ENCODE measurements at places on chromosomes 3 and 15.

DNA sequence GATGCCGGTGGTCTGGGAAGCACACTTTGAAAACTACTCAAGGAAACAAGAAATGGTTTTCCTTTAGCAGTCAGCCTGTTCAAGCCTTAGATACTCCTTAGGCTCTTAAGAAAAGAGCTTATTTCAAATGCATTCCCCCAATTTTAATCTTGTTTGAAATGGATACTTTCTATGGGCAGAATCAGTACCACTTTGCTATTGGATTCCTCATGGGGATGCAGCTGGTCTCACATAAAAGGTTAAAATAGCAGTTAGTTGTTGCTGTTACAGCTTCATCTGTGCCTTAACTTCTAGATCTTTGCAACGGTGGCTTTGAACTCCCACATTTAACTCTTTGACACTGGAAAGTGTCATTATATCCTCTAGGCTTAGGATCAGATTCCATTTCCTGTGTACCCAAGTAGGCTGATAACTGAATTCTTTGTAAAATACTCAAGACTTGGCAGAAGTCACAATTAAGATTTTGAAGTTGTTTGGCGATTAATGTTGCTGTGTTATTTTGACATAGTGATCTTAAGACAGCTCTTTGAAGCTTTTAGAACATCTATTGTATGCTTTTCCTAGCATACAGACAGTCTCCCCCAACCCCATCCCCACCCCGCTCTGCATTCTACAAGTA is 2.2 kb downstream of the THBS1 start:
- no peak for DNase-seq

GRCh38 chr15:85381850-85382751 is 1.7 kb downstream of the AKAP13 start:
- peak; percentile 10 for DNase-seq

GRCh38 chr3:33716227-33716626 is 1.8 kb downstream of the CLASP2 start:
- no peak for DNase-seq

DNA sequence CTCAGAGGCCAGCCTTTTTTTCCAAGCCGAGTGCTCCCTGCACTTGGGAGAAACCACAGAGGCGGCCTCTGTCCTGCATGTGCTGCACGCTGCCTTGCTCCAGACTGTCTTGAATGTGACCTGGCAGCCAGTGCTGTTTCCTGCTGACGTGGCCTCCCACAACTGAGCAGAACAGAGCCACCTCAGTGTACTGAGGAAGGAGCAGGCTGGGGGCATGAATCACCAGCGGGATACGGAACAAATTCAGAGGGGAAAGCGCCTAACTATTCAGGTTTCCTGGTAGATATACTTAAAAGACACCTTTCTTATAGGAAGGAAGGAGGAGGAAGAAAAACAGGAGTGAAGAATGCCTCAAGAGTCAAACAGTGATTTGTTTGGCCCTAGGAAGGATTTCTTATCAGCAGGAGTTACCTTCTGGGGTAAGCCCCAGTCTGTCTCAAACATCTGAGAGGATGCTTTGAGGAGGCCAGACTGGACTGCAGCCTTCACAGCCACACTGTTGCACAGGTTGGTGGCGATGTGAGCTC is 114.0 kb downstream of the FNDC3B start:
- no peak for DNase-seq

- DNase-seq: no peak
Measured at GRCh38 chr3:79672075-79672474, 95.7 kb downstream of the ROBO1 start.

GRCh38 chr3:58272891-58273290 is 33.2 kb upstream of the RPP14 start:
- DNase-seq: no peak

GRCh38 chr15:78325092-78325843 is 14.9 kb upstream of the CRABP1 start:
- no peak for DNase-seq

DNA sequence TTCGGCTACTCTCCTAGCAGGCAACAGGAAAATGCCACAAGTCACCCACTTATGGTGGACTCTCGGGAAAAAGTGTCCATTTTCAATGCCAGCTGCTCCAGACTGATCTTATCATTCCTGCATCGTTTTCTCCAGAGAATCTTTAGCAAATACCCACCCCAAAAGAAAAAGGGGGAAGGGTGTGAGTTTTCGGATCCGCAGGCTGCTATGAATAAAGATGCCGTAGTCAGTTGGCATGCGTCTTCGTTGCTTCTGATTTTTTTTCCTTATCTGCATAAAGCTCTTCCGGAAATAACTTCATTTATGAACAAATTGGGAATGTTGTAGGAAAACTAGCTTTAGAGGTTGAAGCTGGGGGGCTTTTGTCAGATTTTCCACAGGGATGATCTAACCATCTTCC is 22.4 kb upstream of the VILL start:
- DNase-seq: no peak

DNA sequence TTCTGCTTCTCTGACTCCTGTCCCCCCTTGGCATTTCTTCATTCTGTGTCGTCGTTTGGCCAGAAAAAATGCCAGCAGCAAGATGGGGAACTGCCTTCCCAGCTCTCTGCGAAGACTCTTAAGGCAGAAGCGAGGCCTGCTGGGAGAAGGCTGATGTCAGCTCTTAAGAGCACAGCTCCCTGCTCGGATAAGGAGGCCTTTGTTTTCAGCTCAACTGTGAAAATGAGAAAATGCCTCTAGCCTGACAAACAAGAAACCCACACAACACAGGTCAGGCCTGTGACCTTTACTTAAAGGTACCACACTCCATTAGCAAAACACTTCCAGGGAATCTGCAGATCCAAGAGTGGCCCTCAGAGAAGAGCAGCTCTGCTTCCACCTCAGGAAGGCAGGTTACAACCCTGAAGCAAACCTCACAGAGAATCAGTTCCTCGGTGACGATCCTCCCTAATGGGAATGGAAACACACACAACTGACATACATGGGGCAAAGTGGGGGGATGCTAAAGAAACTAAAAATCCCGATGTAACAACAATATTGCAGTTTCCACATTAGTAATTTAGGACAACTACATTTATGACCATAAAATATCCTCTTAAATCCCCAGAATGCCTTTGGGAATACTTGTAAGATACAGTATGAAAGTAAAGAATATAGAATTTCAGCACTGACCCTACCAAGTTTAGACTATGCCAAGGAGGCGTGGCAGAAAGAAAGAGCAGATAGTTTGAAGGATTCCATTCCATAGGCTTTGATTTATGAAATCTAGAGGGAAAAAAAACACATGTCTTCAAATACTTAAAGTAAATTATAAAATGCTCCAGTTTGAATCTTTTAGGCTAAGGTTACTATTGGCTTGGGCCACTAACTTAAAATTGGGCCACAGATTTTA is 52.1 kb downstream of the VGLL4 start:
- no peak for DNase-seq

DNA sequence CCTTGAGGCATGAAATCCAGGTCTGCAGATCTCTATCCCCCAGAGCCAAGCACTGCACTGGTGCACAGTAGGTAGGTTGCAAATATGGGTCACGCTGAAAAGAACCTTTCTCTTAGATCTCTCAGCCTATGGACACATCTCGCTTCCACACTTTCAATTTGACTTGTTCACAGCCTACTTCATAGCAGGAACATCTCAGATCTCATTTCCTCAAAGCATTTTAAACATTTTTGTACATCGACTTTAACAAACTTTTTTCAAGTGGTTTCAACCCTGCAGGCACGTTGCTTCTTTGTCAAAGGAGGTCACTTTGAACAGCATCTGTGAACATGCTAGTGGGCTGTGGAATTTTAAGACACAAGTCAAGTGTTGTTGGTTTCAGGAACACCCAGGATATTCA is 76.0 kb downstream of the SLC12A8 start:
- no peak for DNase-seq

DNA sequence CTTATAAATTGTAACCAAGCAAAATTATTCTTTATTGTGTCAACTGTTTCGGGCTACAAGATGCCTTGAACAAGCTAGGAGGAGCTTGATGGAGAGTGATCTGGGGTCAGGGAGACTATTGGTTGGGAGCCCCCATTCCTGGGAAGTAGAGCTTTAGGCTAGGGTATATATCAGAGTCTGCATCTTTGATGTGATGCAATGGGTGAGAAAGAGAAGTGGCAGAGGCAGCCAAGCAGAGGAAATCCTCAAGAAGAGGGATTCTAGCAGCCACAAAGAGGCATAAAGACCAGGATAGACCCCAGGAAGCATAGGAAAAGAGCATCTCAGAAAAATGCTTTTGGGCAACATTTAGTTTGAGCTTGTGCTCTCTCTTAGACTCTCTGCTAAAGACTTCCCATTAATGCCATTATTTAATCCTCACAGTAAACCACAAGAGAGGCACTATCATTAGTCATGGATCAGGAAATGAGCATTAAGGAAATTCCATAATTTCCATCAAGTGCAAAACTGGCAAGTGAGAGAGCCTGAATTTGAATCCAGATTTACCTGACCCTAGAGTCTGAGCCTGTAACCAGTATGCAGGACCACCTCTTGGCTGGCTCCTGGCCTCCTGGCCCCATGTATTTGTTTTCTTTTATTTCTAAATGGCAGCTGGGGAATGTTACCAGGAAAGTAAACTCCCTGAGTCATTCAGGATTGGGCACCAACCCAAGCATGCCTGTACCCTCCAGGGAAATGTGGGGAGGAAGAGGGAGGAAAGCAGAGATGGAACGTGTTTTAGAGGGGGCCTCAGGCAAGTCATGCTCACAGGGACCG is 118.7 kb downstream of the RPL22L1 start:
- DNase-seq: no peak

DNA sequence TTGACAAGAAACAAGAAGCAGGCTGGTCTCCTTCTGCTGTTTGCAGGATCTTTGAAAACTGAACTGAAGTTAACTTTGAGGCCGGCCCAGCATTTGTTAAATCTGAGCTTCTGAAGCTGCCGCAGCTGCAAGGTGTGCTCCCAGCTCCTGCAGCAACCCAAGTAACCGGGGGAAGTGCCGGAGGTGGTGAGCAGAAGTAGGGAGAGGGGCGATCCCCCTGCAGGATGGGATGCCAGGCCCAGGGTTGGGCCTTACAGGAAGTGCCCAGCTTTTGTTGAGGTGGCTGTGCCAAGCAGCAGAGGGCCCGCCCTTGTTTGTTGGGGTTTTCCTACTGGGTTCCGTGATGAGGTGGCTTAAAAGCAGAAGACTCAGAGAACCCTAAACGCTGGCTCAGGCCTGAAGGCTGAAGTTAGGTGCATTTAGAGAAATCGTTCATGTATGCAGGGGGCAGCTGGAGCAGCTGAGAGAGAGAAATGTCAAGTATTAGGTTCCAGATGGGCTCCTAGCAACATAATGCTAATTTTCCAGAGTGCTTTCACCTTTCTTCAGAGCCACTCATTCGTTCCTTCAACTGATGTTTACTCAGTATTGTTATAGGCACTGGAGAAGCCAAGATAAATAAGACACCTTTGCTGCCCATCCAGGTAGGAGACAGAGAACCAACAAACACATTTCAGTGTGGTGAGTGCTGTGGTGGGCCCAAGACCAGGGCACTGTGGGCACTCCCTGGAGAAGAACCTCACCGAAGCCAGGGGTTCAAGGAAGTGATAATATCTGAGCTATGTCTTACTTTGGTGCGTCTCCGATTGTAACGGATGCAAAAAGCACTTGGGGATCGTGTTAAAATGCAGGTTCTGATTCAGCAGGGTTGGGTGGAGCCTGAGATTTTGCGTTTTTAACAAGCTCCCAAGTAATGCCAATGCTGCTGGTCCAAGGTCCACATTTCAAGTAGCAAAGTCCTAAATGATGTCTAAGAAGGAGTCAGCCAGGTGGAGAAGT is 42.2 kb upstream of the PLCL2 start:
- peak; percentile 73 for DNase-seq

DNA sequence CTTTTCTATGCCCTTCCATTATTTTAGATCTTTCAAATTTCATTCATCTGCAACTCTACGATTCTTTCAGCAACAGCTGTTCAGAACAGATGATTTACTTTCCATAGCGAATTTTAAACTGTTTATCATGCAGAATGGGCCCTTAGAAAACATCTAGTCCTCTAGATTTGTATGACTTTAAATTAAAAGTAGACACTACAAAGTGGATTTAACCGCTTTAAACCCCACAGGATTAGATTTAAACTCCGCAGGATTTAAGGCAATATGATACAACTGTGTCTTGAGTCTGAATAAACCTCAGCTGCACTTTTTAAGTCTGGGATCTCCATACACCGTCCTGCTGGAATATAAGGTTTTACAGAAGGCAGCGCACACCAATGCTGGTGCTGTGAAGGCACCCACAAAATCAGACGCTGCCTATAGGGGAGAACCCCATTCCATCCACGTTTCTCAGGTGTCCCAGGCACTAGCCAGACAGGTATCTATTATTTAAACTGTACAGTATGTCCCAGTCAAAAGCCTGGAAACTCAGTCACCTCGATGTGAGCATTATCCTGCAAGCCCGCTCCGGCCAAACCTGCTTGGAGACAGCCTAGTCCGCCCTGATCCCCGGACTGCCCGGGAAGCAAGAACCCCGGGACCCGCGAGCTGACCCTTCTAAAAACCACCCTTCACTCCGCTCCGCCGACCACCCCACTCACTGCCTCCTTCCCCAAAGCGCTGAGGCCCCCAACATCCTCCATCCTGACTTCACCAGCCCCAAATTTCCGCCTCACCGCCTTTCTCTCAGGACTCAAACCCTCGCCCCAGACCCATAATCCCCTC is 768 bp downstream of the ANO10 start:
- DNase-seq: no peak

DNA sequence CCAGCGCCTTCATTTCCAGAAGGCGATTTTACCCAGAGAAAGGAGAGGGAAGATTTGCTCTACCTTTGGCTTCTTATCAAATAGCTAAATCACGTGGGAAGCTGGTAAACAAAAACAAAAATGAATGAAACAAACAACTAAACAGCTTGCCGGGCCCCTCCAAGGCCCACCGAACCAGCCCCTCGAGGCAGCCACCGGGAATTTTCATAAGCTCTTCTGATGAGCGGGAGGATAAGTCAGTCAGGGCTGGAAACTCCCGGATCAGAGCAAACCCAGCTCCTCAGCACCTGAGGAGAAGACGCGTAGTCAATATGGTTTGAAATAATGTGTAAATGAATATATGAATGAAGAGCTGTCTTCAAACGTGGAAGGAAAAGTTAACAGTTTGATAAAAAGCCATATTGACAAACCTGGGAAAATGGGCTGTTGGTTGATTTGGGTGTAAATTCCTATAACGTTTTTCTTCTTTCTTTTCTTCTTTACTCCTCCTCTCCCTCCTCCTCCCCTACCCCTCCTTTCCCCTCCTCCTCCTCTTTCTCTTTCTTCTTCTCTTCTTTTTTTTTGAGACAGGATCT is 10.7 kb downstream of the RPLP1 start:
- no peak for DNase-seq

GRCh38 chr3:88149101-88149508 is 654 bp upstream of the C3orf38 start:
- DNase-seq: no peak

GRCh38 chr3:156334841-156335545 is 214.6 kb downstream of the KCNAB1 start:
- DNase-seq: no peak

DNA sequence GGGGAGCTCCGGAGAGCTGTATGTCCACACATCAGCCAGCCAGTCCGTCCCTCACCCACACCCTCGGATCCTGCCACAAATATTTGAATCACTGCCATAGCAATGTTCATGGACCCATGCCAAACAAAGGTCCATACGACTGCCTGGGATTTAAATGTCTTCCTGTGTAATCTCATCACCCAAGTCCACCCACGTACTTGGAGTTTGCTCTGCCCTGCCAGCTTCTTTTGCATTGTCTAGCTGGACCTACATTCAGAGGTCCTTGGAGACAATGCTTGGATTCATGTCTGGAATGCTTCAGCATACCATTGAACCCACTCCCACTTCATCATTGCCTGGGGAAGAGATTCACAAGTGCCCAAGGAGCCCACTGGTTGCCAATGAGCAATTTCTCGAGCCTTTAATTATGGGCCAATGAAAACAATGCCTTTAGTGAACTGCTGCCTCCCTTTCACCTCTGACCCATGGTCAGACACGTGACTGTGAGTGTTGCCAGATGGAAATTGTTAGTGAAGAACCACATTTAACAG is 90.4 kb upstream of the PHLDB2 start:
- no peak for DNase-seq
